ENCODE measurements at places on chromosomes 7 and 10. TPM values are rescaled to one million over a fixed set of nuclear protein-coding genes. Genes with fewer than 3 reads are reported as not detected.

GRCh38 chr10:29917311-29917710 is 142.1 kb downstream of the JCAD start:
- H3K36me3 ChIP-seq = no peaks in the 10 kb centered on the region
- H3K4me3 ChIP-seq = no peak overlapping the region
- peaks cover 22% of the 10 kb centered on the region for H3K4me1 ChIP-seq
- no peak for DNase-seq
- H3K27ac ChIP-seq = no peak overlapping the region

CCL24 gene
- not detected for total RNA-seq

DNA sequence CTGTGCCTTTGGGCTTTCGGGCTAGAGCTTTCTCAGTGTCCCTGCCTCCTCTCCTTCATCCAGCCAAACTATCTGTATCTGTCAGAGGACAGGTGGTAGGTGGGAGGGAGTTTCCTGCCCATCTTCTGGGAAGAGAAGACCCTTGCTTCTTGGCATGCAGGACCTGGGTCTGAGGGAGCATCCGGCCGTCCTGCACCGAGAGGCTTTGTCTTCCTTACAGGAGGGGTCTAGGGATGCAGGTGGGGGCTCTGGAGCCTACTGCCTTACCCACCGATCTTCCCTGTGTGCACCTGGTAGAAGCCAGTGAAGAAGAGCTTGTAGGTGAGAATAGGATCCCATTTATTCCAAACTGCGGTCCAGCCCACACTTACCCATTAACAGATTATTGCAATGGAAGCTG is 5.8 kb upstream of the KLF6 start:
- H3K4me3 ChIP-seq = no peak overlapping the region
- no peaks in the 10 kb centered on the region for H3K27me3 ChIP-seq
- H3K27ac ChIP-seq = no peak overlapping the region
- peaks cover 16% of the 10 kb centered on the region for H3K4me1 ChIP-seq
- DNase-seq = no peak
- peaks cover 6% of the 10 kb centered on the region for H3K36me3 ChIP-seq

GBX1 gene
- total RNA-seq = not detected

DNA sequence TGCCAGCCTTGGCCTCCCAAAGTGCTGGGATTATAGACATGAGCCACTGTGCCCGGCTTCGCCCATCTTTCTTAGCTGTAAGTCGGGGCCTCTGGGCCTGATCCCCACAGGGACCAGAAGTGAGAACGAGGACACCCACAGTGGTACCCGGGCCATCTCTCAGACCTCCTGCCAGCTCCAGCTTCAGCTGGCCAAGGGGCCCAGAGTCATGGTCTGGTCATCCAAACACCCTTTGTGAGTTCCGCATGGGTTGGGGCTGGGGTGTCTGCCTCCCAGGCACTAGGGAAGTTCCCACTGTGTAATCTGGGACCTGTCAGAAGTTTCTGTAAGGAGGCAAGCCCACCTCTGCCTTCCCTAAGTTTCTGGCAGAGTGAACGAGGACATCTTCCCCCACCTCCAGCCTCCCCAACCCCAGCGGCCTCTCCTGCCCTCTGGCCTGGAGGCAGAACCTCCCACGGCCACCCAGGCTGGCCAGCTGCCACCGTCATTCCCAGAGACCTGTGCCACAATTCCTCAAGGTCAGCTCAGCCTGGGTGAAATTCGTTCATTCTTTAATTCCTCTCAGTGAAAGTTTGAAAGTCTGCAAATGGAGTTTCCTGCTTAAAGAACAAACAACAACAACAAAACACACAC is 19.5 kb upstream of the FOXL3 start:
- DNase-seq = no peak
- peaks cover 14% of the 10 kb centered on the region for H3K27me3 ChIP-seq
- peaks cover 3% of the 10 kb centered on the region for H3K36me3 ChIP-seq
- no peak overlapping the region for H3K4me3 ChIP-seq
- peaks cover 10% of the 10 kb centered on the region for H3K4me1 ChIP-seq
